ENCODE measurements at places on chromosomes 2 and 18. TPM values are rescaled to one million over a fixed set of nuclear protein-coding genes. Genes with fewer than 3 reads are reported as not detected.

Gene CRYGD
- total RNA-seq = not detected

DNA sequence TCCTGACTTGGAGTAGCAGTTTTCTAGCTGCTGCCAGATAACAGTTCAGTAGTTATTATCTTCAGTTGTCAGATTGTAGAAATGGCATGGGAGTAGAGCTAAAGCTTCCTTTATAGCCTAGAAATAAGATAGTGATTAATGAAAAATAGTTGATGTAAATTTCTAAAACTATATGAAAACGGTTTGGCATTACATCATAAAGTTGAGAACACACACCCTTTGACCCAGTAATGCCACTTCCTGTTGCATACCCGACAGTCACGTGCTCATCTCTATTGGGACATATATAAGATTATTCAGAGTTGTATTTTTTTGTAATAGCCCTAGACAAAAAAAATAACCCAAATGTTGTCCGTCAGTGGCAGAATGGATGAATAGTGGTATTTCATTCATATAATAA lies 39.4 kb upstream of the ASB1 start:
- no peak for DNase-seq

DNA sequence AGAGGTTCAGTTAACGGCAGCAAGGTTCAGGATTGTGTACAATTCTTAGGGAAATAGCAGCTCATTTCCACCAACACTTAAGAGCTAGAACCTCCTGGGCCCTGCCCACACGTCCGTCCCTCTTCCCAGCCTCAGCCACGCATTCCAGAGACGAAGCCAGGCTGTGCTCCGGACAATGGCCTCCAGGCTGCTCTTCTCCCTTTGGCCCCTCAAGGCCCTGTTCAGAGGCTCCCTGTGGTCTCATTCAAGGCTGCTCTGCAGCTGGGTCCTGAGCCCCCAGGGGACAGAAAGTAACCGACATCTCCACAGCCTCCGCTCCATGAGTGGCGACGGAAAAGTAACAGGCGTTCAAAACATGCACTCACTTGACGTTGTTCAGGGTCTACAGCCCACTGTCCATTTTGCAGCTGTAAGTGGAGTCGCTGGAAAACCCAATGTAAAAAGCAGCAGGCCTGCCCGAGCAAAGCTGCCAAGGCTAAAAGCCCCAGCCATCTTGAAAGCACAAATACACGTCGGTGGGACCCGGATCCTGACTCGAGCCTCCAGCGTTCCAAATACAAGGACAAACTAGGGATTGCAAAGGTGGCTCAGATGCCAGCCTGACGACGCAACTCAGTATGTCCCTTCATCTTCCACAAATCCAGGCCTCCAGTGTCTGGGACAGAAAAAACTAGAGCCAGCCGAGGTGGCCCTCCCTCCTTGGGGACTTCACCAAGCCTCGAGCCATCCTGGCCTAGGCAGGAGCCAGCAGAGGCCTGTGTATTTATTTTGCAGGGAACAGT lies 76.9 kb downstream of the NDUFA10 start:
- DNase-seq = no peak

Gene SERPINB10
- total RNA-seq = not detected

- peak; percentile 42 for DNase-seq
These were observed 11.1 kb downstream of the ONECUT2 start for GRCh38 chr18:57446322-57446721.

DNA sequence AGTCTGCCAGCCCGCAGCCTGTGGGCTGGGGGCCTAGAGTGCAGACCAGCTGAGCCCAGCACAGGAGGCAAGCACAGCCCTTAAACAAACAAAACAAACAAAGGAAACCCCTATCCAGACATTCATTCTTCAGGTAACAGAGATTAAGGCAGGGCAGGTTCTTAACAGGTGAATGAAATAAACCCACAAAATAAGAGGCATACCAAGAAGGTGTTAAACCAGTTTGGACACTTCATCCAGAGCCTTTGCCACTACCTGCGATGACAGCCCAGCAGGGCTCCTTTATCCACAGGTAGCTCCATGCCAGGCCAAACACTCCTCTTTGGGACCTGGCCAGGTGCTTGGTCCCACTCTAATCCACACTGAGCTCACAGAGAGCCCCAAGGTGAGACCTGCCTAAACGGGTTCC lies 209.7 kb upstream of the SIX2 start:
- no peak for DNase-seq

Measured in dermis microvascular lymphatic vessel endothelial cell (primary cell).